Subcutaneous preadipocyte (primary cell): ENCODE measurements at places on chromosomes 3 and 15. TPM values are rescaled to one million over a fixed set of nuclear protein-coding genes. Genes with fewer than 3 reads are reported as not detected.

OSBPL10 gene
- 2.2 and 11.1 TPM in 2 replicates for total RNA-seq

RPN1 gene
- 480 and 499 TPM in 2 replicates for total RNA-seq

CIB2 gene
- under 0.01 and 0.98 TPM in 2 replicates for total RNA-seq

ACAN gene
- not detected in 2 replicates for total RNA-seq

ACSBG1 gene
- under 0.01 TPM in 1 of 2 replicates, not detected in the other for total RNA-seq

RAB6B gene
- 0.20 and 0.37 TPM in 2 replicates for total RNA-seq

XXYLT1 gene
- 19.1 and 22.9 TPM in 2 replicates for total RNA-seq

PP2D1 gene
- not detected in 2 replicates for total RNA-seq

SLC12A8 gene
- 1.6 and 1.8 TPM in 2 replicates for total RNA-seq

RARRES1 gene
- 0.59 and 3.3 TPM in 2 replicates for total RNA-seq

OGG1 gene
- total RNA-seq: 29.0 and 31.3 TPM in 2 replicates

CYP1A2 gene
- total RNA-seq: not detected in 2 replicates

CYP19A1 gene
- total RNA-seq: 6.3 and 34.5 TPM in 2 replicates

SLC28A2 gene
- total RNA-seq: not detected in 2 replicates

IMPG2 gene
- total RNA-seq: under 0.01 and 0.20 TPM in 2 replicates

TMEM212 gene
- total RNA-seq: not detected in 2 replicates

CYP8B1 gene
- not detected in 2 replicates for total RNA-seq

C3orf49 gene
- not detected in 2 replicates for total RNA-seq

LPP gene
- total RNA-seq: 36.4 and 45.7 TPM in 2 replicates

UNC13C gene
- not detected in 2 replicates for total RNA-seq

CRYGS gene
- 1.8 and 2.3 TPM in 2 replicates for total RNA-seq

SNURF gene
- 4.3 and 5.9 TPM in 2 replicates for total RNA-seq

GOLGA6L9 gene
- 0.37 and 0.59 TPM in 2 replicates for total RNA-seq

CHST13 gene
- not detected in 2 replicates for total RNA-seq

PCLAF gene
- total RNA-seq: 44.6 and 60.3 TPM in 2 replicates

NTRK3 gene
- total RNA-seq: not detected in 2 replicates

ALDH1A3 gene
- 34.4 and 118 TPM in 2 replicates for total RNA-seq

AZI2 gene
- total RNA-seq: 75.1 and 76.4 TPM in 2 replicates

IGF2BP2 gene
- 55.9 and 123 TPM in 2 replicates for total RNA-seq

ANKRD63 gene
- not detected in 2 replicates for total RNA-seq

DAZL gene
- total RNA-seq: 0.37 and 0.59 TPM in 2 replicates

ALDH1L1 gene
- under 0.01 TPM in 1 of 2 replicates, not detected in the other for total RNA-seq

RETNLB gene
- total RNA-seq: not detected in 2 replicates

SAMMSON gene
- not detected in 2 replicates for total RNA-seq

CAV3 gene
- not detected in 2 replicates for total RNA-seq

CFAP44 gene
- total RNA-seq: 2.2 and 3.3 TPM in 2 replicates

ADGRG7 gene
- not detected in 2 replicates for total RNA-seq

PDZRN3 gene
- 33.8 and 43.8 TPM in 2 replicates for total RNA-seq

TIGIT gene
- not detected in 2 replicates for total RNA-seq

IL17RB gene
- under 0.01 TPM in 1 of 2 replicates, not detected in the other for total RNA-seq

SETD2 gene
- 25.7 and 31.5 TPM in 2 replicates for total RNA-seq

TLR9 gene
- not detected in 2 replicates for total RNA-seq

LYZL4 gene
- total RNA-seq: not detected in 2 replicates

ABHD6 gene
- 7.4 and 8.5 TPM in 2 replicates for total RNA-seq

SLC4A7 gene
- 84.5 and 132 TPM in 2 replicates for total RNA-seq

TM2D3 gene
- 25.0 and 28.7 TPM in 2 replicates for total RNA-seq

GUCA1C gene
- not detected in 2 replicates for total RNA-seq
